ENCODE measurements at places on chromosomes 13 and 19.

DNA sequence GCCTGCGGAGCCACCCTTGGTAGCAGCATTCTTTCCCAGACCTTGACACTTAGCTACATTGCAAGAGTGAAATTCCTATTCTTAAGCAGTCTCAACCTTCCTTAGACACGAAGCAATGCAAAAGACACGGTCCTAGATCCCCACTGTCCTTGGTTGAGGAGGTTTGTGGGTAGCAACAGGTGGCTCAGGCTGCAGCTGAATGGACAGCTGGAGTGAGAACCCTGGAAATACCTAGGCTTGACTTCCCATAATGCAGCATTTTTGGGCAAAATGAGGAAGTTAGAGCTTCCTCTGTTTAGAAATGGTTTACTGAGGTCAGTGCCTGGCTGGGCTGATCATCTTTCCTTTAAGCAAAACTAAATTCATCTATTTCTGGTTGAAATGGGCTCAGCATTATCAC is 296.6 kb downstream of the RFC3 start:
- DNase-seq: no peak

GRCh38 chr13:80450386-80450785 is 109.5 kb upstream of the SPRY2 start:
- DNase-seq: no peak

DNA sequence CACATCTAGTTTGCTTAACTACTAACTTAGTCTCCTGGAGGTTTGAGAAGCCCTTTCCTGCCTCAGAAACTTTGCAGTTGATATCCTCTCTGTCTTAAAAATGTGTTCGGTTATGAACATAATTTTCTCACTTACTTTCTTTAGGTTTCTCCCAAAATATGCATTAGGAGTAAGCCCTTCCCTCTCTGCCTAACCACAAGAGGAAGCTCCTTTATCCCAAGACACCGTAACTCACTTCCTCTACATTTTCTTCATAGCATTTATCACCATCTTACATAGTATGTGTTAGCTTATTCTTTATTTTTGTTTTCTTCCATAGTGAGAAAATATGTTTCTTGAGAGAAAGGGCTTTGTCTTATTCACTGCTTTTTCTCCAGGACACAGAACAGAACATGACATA is 952.5 kb upstream of the ATXN8OS start:
- no peak for DNase-seq

GRCh38 chr13:108924134-108924533 is 294.7 kb downstream of the MYO16 start:
- DNase-seq: peak; percentile 9

DNA sequence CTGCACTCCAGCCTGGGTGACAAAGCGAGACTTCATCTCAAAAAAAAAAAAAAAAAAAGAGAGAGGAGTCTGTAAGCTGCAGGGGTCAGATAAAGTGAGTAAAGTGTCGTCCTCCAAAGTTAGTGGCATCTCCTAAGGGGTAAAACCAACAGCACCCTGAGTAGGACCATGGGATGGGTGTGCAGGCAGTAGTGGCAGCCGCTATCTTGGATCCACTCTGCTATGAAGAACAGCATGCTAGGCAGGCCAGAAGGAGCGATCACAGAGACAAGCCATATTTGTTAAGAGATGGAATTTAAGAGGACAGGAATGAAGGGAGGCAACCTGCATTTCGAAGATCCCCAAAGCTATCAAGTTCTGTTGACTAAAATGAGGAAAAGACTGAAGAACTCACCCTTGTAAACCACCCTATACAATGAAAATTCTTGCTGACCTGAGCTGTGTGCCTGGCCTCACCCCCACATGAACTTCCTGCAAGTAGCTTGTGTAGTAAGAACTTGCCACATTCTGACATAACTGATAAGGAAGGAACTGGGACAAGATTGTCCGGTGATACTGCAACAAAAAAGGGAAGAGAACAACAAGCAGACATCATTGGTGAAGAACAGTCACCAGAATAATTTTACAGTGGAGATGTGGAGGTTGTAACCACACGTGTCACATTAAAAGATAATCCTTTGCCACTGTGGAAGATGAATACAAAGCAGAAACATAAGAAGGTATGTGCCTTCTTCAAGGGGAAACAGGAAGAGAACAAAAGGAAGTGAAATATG is 16.2 kb downstream of the DPY19L3 start:
- peak; percentile 41 for DNase-seq

Data from fibroblast of pulmonary artery (primary cell).